Stimulated activated CD4-positive, alpha-beta T cell treated with anti-CD3 and anti-CD28 coated beads, Interleukin-1b, Interleukin-23, amount 100 ng/mL, for 1 hour (primary cell): ENCODE measurements at places on chromosomes 13 and 19.

DNA sequence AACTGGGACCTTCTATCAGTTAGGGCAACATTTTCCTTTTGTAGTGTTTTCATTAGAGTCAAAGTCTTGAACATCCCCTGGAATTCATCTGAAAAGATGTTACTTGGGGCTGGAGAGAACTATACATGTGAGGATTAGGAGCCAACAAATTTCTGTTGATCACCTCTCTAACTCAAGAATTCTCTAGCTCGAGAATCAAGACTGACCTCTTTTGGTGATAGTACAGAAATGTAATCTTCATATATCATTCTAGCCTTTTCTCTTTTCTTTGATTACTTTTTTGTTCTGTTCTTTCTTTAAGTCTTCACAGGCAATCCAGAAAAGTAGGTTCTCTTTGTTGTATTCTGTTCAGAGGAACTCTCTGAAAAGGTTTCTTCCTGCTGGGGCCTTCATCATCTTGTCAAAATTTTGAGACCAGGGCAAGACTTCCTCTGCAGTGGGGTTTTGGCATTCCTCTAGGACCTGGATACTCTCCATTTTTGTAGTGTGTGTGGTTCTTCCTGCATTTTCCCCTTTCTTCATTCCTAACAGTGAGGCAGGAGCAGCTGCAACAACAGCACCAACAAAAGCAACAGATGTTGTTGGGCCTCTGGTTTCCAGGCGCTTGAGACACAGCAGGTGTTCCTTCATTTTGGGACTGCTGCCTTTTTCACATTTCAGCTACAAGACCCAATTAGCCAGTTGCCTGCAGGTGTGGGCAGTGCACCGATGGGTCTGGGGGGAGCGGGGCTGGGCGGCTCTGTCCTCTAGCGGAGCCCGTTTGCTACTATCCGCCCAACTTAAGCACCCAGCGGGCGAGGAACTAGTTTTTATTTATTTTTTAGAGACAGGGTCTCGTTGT lies 26.2 kb downstream of the ELF1 start:
- no peak for DNase-seq

GRCh38 chr13:106986687-106987426 lies 418.9 kb upstream of the ARGLU1 start:
- DNase-seq, result no peak

DNA sequence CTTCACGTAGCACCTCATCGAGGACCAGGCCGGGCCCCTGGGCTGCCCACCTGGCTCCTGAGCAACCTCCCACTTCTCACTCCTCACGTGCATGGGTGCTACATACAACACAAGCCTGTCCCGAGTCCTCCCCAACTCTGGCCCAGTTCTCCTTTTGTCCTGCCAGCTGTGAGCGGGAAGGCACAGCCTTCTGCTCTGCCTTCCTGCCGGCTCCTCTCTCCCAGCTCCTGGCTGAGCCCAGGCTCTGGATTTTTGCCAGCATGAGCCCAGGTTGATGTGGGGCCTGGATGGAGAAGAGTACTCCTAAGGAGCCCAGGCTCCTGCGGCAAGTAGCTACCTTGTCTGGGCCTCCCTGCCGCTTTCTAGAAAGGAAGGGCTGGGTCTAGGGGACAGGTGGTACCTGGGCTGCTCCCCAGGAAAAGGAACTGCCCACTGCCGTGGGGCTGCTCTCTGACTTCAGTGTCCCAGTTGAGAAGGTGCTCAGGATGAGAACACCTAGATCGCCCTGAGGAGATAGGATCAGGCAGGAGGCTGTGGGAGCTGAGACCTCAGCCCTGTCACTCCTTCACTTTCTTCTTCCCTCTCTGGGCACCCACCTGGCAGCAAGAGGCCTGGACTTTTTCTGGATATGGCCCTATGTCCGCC lies 23.6 kb downstream of the LYL1 start:
- DNase-seq, result no peak

GRCh38 chr19:32566246-32566830 lies 14.7 kb upstream of the PDCD5 start:
- no peak for DNase-seq

GRCh38 chr13:50801087-50801931 lies 42.2 kb downstream of the DLEU7 start:
- peak; percentile 20 for DNase-seq

DNA sequence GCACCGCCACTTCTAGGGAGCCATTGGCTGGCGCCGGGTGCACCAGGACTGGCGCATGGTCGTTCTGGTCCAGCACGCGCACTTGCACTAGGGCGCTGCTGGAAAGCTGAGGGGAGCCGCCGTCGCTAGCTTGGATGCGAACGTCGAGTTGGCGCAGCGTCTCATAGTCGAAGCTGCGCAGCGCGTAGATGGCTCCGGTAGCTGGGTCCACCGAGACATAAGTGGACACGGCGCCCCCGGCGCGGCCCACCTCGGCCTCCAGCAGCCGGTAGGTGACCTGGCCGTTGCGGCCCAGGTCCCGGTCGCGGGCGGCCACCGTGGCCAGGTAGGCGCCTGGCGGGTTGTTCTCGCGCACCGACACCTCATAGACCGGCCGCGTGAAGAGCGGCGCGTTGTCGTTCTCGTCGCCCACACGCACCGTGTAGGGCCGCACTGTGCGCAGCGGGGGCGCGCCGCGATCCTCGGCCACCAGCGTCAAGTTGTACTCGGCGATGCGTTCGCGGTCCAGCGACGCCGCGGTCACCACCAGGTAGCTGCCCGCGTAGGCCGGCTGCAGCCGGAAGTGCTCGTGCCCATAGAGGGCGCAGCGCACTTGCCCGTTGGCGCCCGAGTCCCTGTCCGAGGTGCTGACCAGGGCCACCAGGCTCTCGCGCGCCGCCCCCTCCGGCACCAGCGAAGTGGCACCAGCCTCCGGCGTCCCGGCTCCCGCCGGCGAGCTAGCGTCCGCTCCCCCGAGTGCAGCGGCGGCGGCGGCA lies 1.7 kb downstream of the PCDH8 start:
- DNase-seq, result no peak
